NCI-H2107 (cell line): ENCODE measurements at places on chromosomes 3 and 15.

DNA sequence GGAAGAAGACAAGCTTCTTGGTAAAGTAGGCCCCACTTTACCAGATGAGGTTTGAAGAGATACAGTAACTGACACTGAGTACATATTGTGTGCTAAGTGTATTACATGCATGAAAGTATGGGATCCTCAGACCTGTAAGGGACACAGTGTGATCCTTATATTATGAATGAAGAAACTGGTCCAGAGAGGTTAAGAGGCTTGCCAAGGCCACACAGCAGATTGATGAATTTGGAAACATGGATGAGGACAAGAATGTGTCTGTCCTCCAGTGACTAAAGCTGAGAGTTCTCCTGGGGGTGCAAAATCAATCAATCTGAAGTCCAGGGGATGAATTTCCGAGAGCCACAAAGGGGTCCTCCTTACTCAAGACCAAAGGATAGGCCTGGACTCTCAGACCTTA lies 31.4 kb upstream of the MRPS22 start:
- DNase-seq, result no peak

- no peak for DNase-seq
These were observed 530.2 kb downstream of the SOX2 start for GRCh38 chr3:182241766-182242488.

DNA sequence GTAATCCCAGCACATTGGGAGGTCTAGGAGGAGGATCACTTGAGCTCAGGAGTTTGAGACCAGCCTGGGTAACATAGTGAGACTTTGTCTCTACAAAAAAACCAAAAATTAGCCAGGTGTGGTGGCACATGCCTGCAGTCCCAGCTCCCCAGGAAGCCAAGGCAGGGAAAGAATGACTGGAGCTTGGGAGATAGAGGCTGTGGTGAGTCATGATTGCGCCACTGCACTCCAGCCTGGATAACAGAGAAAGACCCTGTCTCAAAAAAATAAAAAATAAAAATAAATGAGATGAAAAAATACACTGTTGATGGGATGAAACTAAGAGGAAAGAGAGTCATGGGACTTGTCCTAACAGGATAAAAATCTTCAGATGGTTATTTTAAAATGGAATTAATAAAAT lies 137.6 kb downstream of the IMPG2 start:
- no peak for DNase-seq

DNA sequence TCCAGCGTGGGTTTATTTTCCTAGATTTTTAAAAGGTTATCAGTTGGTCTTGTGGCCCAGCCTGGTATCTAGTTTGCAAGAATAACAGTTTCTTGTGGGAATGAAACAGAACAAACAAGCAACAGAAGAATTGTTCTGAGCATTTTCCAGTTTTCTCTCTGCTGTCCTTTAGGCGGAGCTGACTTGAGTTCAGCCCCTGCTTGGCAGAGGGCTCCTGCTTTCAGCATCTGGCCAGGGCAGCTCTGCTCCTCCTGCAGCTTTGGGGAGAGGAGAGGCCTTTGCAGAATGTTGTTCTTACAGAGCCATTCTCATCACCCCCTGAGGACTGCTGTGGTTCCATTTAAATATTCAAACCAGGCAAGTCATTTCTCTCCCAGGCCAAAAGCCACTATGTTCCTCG lies 117.7 kb downstream of the ALDH1A2 start:
- no peak for DNase-seq

DNA sequence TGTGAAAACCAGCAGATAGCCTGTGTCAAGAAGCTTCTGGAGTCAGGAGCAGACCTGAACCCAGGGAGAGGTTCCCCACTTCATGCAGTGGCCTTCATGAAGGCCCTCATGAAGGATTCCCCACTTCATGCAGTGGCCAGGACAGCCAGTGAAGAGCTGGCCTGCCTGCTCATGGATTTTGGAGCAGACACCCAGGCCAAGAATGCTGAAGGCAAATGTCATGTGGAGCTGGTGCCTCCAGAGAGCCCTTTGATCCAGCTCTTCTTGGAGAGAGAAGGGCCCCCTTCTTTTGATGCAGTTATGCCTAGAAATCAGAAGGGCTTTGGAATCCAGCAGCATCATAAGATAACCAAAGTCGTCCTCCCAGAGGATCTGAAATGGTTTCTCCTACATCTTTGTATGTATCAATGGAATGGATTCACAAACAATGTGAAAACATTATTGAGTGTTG lies 103.9 kb upstream of the CHD2 start:
- DNase-seq, result no peak

GRCh38 chr3:29083676-29084075 lies 197.2 kb upstream of the RBMS3 start:
- no peak for DNase-seq

DNA sequence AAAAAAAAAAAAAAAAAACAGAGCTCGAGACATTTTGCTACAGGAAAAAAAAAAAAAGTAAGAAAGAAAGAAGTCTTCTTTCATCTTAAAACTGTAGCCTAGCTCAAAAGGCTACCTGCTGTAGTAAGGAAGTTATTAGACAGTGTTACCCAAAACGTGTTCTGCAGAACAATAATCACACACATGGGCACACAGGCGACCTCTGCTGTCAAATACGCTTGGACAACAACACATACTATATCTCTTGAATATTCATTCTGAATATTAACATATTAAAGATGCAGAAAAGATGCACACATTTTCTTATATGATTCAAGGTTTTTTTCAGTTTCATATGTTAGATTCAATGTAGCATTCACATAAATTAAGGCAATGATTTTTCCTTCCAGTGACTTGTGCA lies 215.8 kb downstream of the ROBO1 start:
- DNase-seq, result no peak

DNA sequence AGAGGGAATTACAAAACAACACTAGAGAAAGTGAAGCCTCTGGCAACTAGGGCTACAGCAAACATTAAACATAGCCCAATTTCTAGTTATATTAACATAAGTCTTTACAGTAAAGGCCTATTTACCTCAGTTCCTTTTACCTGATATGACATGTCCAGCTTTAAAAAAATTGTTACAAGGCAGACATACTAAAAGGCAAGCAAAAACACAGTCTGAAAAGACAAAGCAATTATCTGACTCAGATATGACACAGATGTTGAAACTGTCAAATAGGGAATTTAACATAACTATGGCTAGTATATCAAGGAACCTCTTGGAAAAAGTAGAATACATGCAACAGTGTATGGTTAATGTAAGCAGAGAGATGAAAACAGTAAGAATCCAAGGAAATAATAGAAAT lies 238.6 kb downstream of the RAP2B start:
- no peak for DNase-seq

DNA sequence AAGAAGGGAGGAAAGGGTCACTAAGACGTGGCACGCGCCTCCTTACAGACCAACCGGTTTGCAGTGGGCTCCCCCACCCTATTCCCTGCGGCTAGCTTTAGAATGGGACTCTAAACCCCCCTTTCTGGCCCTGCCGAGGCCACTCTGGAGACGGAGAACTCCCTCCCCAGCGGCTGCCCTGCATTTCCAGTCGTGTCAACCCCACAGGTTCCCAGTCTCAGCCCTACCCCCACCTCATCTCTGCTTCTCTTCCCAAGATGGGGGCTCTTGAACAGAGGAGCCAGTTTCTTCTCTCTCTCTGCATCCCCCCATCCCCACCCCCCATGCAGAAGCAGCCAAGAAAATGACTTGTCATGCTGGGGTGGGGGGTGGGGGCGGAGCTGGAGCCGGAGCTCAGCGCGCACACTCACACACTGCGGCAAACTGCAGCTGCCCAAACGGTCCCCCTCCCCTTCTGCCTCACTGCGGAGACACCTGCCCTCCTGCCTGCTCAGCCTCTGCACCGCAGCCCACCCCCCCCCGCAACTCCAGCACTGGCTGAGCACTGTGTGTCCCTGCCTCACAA lies 871 bp downstream of the MAP1A start:
- no peak for DNase-seq

GRCh38 chr15:34109797-34110663 lies 8.1 kb downstream of the PGBD4 start:
- no peak for DNase-seq

GRCh38 chr3:29536016-29536758 lies 255.3 kb downstream of the RBMS3 start:
- DNase-seq, result no peak

DNA sequence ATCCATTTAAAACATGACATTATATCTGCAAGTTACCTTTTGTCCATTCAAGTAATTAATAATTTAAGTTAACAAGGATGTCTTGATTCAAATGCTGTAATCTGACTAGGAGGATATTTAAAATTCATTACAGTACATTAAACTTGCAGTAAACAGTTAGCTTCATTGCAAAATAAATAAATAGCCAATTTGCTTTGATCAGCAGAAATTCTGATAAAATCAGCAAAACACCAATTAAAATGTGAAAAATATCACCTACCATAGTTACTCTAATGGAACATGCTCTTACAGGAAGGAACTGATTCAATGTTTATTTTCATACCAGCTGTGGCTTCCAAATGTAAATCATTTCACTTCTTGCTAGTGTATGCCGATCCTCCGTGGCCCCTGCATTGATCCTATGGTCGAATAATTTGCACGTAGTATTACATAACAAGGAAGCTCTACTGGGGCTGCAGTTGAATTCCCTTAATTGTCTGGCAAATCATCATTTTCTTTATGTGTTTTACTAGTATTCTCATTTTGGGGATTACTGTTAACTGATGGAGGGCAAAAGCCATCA lies 150.7 kb downstream of the FOXB1 start:
- DNase-seq, result no peak

DNA sequence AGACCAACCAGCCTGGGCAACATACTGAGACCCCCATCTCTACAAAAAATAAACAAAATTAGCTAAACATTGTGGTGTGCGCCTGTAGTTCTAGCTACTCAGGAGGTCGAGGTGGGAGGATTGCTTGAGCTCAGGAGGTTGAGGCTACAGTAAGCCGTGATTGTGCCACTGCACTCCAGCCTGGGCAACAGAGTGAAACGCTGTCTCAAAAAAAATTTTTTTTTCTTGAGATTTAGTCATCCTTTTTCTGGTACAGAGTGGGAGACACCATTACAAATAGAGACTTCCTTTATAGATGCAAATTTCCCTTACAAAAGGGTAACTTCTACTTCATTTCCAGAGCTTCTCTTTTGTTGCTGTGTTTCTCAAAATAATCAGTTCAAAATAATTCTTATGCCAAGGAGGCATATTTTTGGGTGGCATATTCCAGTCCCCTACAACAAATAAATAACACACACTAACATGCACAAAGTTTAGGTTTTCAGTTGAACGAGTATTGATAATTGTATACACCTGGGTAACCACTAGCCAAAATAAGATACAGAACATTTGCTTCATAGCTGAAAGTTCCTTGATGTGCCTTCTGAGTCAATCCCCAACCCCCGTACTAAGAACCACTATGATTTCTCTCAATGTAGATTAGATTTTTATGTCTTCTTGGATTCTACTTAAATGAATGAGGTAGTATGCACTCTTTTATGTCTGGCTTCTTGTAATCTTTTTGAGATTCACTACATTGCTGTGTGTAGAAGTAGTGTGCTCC lies 248.9 kb upstream of the PROK2 start:
- no peak for DNase-seq

- no peak for DNase-seq
These were observed 5.3 kb downstream of the EDEM1 start for GRCh38 chr3:5192571-5193365.

- no peak for DNase-seq
These were observed 17.8 kb downstream of the CRTC3 start for GRCh38 chr15:90547540-90547939.

DNA sequence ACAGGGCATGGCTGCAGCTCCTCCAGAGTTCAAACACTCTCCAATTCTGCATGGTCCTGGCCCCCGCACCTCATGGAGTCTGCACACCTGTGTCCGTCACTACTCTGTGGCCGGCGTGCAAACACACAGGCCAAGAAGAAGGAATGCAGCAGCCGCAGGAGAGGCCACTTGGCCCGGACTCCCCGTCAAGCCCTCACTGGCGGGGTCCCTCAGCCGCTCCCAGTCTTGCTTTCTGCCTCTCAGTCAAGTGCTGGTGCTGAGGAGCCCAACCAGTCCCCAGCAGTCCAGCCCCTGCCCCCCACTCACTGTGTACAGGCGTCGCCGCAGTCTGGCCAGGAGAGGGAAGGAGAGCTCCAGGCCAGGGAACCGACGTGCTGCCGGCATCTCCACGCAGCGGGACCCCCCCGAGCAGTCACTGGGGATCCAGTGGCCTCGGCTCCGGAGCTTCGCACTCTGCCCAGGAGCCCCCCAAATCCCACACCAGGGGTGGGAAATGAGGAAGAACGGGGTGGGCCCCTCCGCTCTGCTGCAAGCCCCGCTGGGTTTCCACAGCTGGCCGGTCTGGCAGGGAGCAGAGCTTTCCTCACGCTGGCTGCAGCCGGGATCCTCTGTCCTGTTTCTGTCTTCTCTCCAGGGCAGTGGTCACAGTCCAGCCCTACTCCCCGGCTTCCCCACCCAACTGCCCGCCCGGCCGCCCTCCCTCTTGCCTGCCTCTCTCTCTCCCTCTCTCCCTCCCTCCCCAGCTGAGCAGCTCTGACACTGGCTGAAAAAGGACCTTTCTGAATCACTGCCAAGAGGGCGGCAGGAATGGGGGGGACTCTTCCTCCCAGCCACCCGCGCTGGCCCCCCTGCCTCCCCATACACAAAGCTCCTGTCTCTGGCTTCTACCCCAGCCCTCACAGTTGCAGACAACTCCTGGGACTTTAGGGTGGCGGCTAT lies 16.0 kb downstream of the TNK2 start:
- peak; percentile 72 for DNase-seq

GRCh38 chr15:68224546-68225250 lies 4.8 kb downstream of the CLN6 start:
- no peak for DNase-seq

GRCh38 chr15:29914511-29914926 lies 92.3 kb upstream of the TJP1 start:
- DNase-seq, result no peak

DNA sequence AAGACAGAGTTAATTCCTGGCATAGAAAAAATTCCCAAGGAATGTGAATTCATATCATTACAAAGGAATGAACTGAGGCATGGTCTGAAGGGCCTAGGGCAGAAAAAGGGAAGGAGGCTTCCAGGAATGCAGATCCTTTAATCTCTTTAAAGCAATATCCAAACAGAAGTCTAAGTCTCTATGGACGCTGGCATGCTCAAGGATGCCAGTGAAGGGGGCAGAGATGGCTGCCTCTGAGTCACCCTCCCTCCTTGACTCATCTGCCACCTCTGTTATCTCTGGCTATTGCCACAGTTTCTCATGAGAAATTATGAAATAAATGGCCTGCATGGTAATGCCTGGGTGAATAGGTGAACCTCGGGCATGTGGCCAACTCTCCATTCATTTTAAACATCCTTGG lies 96.3 kb upstream of the BCL6 start:
- no peak for DNase-seq

DNA sequence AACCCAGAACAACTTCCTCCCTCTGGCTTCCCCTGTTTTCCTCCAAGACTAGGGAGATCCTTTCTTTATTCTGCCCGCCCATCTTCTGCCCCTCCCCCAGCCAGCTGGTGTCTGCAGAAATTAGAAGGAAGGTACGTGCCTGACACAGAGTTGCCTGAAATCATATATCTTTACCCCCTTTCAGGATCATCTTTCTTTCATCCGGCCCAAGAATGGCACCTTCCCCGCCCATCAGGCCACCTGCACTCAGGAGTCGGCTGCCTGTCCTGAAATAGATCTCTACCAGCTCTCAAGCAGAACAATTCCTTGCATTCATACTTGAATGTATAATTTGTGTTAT lies 133.7 kb downstream of the VGLL4 start:
- DNase-seq, result no peak

GRCh38 chr15:42903388-42904324 lies 16.9 kb downstream of the TTBK2 start:
- DNase-seq, result no peak
